Activated CD8-positive, alpha-beta T cell treated with anti-CD3 and anti-CD28 coated beads, Interleukin-2, amount 10 ng/mL, durations not matched to agents 7 days and 5 days (primary cell): ENCODE measurements at places on chromosomes 5 and 9.
A peak's percentile ranks its signal among the peaks of the same experiment; 100 is the strongest.

GRCh38 chr9:116191576-116192415, 38.2 kb downstream of the PAPPA start:
- no peak for DNase-seq

DNA sequence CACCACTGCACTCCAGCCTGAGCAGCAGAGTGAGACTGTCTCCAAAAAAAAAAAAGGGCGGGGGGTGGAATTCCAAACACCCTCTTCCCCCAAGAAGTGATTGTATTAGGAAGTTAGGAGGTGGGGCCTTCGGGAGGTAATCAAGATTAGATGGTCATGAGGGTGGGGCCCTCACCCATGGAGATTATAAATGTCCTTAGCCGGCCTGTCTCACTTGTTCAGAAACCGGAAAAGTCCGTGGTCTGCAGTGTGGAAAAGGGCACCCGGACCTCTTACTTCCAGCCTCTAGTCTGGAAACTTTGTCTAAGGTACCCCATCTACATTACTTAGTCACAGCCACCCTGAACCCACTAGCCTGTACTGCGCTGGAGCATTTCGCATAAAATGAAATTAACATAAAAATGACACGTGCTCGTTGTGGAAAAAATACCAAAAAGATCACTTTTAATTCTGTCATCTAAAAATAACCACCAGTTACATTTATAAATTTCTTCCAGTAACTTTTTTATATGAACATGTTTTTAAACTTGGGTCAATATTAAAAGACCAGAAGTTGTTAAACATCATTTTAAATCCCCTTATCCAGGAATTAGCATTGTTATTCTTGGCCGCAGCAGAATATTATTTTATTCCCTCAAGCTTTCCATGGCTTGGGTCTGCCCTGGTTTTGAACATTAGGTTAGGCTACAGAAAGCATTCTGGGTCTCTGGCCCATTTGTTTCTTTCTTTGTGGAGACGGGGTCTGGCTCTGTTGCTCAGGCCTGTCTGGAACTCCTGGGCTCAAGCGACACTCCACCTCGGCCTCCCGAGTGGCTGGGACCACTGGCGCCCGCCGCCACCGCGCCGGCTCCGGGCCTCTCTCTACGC, 1.2 kb upstream of the CKS2 start:
- no peak for DNase-seq

DNA sequence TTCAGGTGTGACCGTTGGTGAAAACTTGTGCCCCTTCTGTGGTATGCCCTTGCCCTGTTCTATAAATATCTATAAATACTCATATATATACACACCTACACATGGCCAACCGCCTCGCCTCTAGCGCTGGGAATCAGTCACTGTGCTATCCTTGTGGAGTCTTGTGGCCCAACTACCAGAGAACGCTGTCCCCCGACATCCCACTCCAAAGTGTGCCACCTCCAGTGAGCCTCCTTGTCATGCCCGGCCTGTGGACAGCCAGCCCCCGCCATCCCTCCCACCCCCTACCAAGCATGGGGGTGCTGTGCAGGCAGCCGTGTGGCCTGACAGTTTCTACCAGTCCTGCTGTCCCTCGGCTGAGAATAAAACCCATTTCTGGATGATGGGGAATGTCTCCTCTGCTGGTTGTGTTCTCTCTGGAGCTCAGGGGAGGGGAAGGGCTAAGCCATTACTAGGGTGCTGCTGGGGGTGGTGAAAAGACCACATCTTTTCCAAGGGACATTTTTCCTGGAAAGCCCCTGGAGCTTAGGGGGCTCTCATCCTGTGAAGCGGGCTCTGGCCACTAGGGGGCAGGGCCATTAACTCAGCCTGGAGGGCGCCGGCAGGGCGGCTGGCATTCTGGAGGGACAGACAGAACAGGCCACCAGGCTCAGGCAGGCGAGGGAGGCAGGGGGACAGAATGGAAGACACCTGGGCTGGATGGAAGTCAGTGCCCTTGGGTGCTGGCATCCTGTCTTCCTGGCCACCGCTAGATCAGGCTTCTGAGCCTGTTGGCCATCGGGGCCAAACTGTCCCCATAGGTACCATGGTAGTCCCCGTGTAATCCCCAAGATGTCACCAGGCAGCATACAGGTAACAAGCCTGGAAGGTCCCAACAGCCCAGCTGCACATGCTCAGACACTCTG, 20.7 kb downstream of the GOLGA2 start:
- DNase-seq, result peak; percentile 69

DNA sequence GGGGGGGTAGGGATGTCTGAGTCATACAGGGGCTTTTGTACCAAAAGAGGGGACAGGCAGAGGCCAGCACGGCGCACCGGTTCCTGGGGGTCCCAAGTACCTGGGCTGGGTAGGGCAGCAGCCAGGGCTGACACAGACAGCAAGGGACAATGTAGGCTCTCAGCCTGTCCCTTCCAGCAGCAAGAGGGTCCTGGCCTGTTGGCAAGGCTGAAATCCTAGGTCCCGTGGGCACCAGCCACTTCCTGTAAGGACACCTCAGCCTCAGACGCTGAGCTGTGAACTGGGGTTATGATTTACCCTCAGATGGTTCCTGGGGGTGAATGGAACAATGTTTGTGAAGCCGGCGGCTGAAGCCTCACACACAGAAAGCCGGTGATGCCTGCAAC, 41.3 kb downstream of the NACC2 start:
- DNase-seq, result no peak

GRCh38 chr5:148606296-148606695, 48.0 kb downstream of the HTR4 start:
- DNase-seq, result no peak

DNA sequence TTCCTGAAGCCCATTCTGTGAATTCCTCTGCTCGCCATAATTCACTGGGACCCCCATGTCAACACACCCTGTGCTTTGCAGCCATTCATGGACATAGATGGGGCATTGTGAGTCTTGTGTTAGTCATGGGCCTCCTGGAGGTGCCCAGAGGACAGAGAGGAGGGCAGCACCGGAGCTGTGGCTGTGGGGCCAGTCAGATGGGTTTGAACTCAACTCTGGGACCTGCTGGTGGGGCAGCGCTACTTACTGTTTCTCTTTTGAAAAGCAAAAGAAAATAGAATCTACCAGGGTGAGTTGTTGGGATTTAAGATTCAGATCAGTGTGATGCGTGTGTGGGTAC, 11.3 kb upstream of the EXOC3 start:
- DNase-seq, result no peak

- DNase-seq, result no peak
Observed at GRCh38 chr5:115342590-115343377, 46.3 kb upstream of the CCDC112 start.

DNA sequence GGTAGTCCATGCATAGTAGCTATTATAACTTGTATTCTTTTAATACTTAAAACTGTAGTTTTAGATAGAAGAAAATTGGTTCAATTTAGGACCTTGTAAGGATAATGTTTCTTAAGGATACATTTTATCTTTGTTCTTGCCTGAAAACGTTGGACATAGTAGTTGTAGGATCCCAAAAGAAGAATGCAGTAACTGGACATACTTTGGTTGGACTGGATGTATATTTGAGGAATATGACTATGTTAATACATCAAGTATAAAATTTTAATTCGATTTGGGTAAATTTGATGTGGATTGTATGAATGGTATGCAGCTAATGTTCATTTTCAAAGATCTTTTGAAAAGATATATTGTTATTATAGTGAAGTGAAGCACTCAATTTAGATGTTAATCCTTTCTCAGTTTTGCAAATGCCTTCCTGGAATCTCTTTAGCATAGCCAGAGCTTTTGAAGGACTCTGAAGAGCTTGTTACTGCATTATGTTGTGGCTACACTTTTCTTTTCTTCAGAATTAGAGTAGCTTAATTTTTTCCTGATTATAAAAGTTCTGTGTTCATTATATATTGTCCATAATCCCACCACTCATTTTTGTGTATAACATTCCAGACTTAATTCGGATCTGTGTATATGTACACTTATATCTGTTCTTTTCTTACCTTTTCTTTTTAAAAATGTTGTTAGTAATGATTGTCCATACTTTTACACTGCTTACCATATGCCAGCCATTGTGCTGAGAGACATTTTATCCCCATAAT, 41.2 kb downstream of the LRRTM2 start:
- DNase-seq, result no peak

DNA sequence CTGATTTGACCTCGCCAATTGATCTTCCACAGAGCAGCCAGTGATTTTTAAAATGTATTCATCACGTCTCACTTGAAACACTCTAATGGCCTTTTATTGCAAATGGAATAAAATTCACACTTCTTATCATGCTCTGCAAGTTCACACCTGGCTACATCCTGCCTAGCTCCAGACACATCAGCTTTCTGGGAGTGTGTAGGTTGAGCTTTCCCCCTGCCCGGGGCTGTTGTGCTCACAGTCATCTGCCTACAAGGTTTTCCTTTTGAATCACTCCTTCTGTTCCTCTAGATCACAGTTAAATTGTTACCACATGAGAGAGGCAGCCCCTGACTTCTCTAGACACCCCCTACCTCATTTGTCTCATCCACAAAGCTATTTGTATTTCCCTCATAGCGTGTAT, 674.5 kb downstream of the PRELID2 start:
- no peak for DNase-seq

- no peak for DNase-seq
Observed at GRCh38 chr5:132688536-132689339, 14.9 kb downstream of the IL4 start.

DNA sequence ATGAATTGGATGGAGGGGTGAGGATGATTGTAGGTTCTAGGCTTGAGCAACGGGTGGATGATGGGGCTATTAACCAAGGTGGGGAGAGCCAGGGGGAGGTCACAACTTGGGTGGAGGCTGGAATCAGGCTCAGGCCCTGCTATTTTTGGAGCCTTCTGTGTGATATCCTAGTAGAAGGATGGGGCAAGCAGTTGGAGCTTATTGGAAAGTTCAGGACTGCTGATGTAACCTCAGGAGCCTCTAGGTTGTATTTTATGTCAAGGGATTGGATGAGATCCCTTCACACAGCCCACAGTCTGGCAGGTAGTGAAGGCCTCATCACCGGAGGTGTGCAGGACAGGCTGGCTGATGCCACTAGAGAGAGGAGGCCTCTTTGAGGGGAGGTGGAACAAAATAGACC, 11.2 kb upstream of the RPS14 start:
- no peak for DNase-seq

DNA sequence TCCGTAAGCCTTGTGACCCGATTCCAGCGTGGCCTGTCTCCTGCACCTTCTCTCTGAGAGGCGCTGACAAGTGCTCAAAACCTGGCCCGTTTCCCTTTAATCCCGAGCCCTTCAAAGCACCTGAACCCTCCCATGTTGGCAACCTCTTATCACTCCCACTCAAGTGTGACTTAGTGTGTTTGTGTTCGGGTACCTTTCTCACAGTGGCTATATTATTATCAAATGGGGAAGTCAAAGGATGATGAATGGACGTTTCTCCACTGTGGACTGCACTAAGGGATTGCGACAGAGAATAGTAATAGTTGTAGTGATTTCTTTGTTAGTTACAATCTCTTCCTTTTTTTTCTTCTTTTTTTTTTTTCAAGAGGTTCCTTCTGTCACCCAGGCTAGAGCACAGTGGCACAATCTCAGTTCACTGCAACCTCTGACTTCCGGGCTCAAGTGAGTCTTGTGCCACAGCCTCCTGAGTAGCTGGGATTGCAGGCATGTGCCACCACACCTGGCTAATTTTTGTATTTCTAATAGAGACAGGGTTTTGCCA, 65.4 kb upstream of the TNFSF8 start:
- no peak for DNase-seq

- DNase-seq, result no peak
Observed at GRCh38 chr5:26761045-26761444, 277.3 kb downstream of the CDH9 start.

- DNase-seq, result no peak
Observed at GRCh38 chr5:133569347-133569746, 43.0 kb downstream of the FSTL4 start.

- DNase-seq, result no peak
Observed at GRCh38 chr9:108003526-108003925, 514.0 kb upstream of the KLF4 start.

- DNase-seq, result no peak
Observed at GRCh38 chr5:39801306-39801705, 376.5 kb upstream of the DAB2 start.

GRCh38 chr9:81673310-81673709, 16.0 kb downstream of the TLE1 start:
- no peak for DNase-seq

DNA sequence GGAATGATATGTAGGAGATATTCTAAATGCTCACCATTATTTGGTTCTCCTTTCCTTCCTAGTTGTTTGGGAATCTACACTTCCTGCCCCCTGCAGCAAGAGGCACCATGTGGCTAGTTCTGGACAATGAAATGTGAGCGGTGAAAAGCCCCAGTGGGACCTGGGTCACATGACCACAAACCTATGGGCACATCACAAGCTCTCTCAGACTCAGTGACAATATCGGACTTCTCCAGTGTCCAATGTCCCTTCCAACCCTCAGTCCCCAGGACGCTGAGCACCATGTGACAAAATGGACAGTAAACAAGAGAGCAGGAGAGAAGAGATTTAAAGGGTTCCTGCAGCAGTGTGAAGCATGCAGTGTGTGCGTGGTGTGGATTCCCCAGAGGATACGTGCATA, 44.6 kb upstream of the FOXE1 start:
- no peak for DNase-seq
